ENCODE measurements at places on chromosomes 1 and 21.

DNA sequence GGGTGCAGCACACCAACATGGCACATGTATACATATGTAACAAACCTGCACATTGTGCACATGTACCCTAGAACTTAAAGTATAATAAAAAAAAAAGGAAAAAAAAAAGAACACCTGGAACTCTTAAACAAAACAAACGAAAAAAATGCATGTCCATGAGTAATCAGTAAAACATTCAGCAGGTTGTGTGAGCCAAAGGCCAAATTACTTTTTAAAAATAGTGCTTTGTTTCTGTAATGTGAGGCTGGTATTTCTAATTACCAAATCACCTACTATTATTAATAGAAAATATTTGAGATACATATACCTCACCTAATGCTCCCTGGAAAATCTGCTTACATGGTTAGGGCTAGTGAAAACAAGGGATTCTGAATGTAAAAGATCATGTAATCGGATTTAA lies 294.4 kb upstream of the NR5A2 start:
- DNase-seq: no peak

GRCh38 chr1:27559466-27560030 lies 44.4 kb downstream of the AHDC1 start:
- no peak for DNase-seq

DNA sequence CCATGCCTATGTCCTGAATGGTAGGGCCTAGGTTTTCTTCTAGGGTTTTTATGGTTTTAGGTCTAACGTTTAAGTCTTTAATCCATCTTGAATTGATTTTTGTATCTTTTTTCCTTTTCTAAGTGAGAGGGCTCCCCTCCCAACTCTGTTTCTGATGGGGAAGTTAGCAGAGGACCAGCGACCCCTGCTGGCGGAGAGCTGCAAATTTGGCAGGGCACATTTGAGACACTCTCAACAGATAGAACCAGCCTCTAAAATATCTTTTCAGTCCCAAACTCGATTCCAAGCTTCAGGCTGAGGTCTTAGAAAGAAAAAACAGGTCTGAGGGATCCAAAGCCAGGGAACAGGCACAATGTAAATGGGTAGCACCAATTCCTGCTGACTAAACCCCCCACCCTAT lies 32.5 kb downstream of the LRRC3 start:
- peak; percentile 22 for DNase-seq

- no peak for DNase-seq
Observed at GRCh38 chr1:203082571-203083462, 3.0 kb downstream of the MYOG start.

DNA sequence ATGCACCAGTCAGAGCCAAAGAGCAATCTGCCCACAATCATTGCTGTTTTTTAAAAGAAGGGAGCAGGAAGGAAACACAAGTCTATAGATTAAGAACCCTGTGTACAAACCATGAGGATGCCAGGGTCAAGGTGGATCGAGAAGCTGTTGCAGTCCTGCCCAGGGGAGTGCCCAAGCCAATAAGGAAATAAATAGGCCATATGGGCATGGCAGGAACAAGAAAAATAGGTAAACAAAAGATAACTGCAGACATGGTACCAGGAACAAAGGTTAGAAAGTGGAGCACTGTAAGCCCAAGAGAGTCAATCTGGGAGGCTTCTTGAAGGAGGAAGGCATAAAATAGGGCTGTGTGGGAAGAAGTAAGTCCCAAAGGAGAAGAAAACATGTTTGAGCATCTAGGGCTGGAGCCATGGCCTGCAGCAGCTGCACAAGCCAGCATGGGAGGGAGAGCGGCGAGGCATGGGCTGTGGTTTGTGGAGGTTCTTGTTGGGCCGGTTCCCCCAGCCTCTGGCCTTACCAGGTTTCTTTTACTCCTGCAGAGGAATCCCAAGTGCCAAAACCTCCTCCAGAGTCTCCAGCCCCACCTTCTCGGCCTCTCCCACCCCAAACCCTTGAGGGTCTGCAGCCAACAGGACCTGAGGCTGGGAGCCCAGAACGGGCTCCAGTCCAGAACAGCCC lies 13.6 kb downstream of the INAVA start:
- DNase-seq: no peak

All from activated CD8-positive, alpha-beta memory T cell treated with anti-CD3 and anti-CD28 coated beads for 1 hour (primary cell).